ENCODE measurements at places on chromosomes 6 and 20.

DNA sequence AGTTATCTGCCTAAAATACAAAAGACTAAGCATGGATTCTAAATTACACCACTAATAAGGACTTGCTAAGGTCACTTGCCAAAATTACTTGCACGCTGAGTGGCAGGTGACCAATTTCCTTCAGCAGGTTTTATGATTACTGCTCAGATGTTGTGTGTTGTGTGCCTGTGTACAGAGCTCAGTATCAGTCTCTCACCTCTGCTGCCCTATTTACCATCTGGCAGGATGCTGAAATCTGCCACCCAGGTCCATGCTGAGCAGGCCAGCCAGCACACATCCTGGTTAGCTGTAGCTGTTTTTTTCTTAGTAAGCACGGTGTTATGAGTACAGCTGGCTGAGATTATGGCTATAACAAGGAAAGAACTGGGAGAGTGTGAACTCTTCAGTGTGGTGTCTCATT, 34.0 kb downstream of the ELOVL4 start:
- DNase-seq: no peak

DNA sequence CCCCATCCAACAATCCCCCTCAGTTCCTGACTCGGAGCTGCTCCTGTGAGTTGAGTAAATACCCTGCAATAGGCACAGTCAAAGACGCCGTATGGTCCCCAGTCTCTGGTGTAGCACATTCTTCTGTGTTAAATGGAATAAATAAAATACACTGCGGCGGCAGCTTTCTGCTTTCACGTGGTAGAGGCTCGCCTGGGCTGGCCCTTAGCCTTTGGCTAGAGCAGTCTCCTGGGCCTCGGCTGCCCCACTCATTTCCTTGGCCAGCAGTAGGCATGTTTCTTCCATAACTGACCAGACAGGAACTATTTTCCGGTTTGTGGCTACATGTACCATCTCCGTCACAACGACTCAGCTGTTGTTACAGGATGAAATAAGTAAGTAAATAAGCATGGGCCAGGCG, 20.7 kb downstream of the SERPINB6 start:
- no peak for DNase-seq

DNA sequence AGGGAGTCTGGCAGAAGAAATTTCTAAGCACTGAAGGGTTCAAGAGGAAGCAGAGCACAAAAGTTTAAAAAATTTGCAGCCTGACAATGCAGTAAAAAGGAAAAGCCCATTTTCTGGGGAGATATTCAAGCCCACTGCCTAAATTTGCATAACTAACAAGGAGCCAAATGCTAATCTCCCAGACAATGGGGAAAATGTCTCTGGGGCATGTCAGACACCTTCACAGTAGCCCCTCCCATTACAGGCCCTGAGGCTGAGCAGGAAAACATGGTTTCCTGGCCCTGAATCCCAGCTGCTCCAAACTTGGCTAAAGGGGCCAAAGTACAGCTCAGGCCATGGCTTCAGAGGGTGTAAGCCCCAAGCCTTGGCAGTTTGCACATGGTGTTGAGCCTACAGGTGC, 908.5 kb upstream of the MANEA start:
- DNase-seq: no peak

GRCh38 chr6:298233-299103, 6.2 kb downstream of the DUSP22 start:
- DNase-seq: no peak

DNA sequence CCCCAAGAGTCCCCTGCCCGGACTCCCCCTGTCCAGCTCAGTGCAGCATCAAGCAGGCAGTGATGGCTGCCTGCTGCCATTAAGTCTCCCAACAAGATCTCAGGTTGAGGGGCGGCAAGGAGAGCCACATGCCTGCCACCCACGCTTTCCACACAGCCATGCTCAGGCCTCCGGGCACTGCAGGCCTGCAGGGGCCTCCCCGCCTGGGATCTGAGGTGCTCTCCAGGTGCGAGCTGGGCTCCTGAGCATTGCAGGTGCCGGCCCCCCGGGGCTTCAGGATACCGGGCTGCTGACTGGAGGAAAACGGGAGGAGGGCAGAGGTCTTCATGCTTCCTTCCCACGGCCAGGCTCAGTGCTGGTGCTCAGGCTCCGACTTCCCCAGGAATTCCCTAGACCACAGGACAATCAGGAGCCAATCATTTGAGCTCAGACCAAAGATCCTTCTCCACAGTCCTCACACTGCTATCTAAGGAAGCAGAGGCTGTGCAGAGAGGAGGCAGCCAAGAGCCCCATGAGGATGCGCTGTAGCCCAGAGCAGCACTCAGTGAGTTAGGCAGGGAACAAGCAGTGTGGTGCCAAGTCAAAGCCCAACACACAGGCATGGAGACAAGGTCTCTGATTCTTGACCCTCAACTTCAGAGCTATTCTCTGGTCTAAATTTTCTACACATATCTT, 52.7 kb downstream of the PYGB start:
- DNase-seq: no peak

GRCh38 chr6:128421788-128422187, 98.6 kb downstream of the PTPRK start:
- no peak for DNase-seq

DNA sequence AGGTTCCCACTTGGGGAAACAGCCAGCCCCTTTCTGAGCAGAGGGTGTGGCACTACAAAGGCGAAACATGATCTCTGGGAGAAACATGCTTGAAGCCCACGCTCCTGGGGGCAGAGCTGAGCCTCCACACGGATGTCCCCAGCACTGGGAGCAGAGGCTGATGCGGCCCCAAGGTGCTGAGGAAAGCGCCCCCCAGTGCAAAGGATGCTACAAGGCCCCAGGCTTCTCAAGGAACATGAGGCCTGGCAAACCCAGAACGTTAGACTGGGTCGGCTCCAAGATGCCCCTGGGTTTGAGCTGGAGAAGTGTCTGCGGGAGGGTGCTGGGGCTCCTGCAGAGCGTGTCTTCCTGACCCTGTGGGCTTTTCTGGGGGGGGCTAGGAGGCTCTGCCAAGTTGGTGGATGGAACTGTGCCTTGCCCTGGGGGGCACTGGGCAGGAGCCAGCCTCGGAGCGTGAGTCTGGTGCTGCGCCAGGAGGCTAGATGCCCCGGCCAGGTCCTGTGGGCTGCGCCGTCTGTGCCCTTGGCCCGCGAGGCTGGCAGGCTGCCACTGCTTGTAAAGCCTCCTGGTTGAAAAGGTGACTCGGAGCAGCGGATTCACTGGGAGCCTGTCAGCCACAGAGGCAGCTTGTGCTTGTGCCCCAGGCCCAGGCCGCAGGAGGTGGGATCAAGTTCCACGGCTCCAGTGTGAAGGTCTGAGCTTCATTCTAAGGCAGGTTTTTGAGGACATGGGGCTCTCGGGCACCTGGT, 8.1 kb downstream of the SYNJ2 start:
- DNase-seq: no peak

DNA sequence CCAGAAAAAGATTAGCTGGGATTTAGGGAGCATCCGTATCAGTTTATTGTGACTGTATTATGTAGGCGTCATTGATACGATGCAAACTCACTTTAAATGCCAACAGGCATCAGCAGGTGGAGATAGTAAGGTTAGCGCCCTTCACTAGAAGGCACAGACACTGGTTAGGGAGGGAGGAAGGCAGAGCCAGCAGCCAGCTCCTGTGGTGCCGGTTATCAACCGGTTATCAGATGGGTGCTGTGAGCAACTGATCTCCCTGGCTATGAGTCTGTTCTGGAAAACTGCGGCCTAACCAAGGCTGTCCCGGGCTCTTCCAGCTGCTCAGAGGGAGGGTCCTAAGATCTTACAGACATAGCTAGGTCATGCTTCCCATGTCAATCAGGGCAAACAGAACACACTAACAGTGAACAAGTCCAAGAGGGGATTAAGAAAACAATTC, 47.5 kb upstream of the CD93 start:
- DNase-seq: no peak

GRCh38 chr6:29892696-29893095, 49.6 kb upstream of the HLA-A start:
- no peak for DNase-seq

DNA sequence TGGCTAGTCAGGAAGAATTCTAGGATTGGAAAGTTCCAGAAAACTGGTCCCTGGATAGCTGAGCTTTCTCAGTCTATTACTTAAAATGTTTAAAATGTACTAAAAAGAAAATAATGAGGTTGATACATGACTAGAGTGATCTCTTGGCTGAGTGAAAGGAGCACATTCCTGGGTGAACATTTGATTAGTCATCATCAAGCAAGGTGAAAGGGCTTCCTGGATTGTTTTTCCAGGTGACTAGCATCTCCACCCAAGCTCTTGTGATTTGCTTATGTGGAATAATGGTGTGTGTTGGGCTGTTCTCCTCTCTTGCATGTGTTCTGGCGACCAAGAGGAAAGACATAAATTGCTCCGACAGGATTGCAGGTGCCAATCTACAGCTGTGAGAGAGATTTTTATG, 42.9 kb downstream of the PKIB start:
- no peak for DNase-seq

GRCh38 chr6:43468748-43469681, 8.4 kb upstream of the TJAP1 start:
- DNase-seq: no peak

- DNase-seq: no peak
Measured at GRCh38 chr6:25303254-25303653, 24.1 kb downstream of the CARMIL1 start.

DNA sequence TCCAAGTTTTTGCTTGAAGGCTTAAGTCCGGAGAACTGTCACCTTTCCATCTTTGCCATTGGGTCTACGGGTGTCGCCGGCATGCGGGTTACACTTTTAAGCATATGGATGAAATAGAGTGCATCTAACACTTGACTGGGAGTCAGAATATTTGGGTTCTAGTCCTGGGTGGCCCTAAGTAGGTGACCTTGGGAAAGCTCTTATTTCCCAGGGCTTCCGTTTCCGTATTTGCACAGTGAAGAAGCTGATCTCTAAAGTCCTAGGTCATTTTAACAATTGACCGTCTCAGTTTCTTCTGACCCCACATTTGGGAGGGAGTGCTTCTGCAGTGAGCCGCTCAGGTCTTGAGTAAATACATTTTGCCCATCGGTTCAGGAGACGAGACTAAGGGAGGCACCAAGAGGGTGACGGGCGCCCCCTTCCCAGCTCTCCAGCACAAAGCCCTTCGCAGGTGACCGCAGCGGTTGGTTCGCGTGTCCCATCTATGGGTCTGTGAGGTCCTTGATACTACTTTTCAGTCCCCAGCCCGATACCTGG, 651 bp upstream of the BLTP3A start:
- peak; percentile 26 for DNase-seq

GRCh38 chr20:36700438-36700837, 45.5 kb downstream of the NDRG3 start:
- no peak for DNase-seq

GRCh38 chr6:26447257-26447656, 7.0 kb downstream of the BTN3A3 start:
- no peak for DNase-seq

DNA sequence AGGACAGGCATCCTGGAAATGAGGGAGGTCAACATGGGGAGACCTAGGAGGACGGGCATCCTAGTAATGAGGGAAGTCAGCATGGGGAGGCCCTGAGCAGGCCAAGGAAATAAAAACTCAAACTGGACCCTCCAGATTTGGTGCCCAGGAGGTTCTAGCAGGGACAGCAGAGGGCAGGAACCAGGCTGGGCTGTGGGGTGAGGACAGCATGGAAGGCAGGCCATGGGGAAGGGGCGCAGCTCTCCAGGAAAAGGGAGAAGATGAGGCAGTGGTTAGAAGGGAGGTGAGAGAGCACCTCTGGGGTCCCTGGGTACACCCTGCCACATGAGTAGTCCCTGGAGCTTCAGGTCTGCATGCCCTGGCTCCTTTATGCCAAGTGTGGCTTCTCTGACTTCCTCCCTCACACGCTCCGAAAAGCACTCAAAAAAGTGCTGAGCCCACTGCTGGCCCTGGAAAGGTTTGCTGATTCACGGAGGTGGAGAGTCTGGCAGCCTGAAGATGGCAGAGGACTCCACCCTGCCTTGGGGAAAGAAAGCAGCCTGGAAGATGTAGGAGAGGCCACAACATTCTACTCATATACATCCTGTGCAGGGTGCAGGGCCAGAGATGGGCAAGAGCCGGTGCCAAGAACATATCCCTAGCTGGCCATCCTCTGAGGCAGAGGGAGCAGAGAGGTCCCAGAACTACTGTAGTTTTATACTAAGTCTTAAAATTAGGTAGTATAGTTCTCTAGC, 154.9 kb downstream of the MRPL14 start:
- no peak for DNase-seq

DNA sequence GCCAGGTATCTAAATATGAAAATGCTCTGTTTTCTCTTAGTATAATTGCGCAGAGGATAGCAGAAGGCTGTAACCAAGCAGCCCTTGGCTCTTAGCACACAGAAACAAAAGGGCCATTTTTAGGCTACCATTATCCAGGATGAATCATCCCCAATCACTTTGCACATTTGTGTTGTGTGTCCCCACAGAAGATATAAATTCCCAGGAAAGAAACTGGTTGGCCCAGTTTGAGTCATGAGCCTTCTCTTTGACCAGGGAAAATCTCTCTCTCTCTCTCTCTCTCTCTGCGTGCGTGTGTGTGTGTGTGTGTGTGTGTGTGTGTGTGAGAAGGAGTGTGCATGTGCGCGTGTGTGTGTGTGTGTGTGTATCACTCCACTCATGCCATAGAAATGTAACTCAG, 178.5 kb downstream of the FRK start:
- no peak for DNase-seq

- DNase-seq: peak; percentile 16
Measured at GRCh38 chr6:2245877-2246863, 765 bp upstream of the GMDS start.

GRCh38 chr20:59662161-59662560, 57.8 kb downstream of the PHACTR3 start:
- no peak for DNase-seq

DNA sequence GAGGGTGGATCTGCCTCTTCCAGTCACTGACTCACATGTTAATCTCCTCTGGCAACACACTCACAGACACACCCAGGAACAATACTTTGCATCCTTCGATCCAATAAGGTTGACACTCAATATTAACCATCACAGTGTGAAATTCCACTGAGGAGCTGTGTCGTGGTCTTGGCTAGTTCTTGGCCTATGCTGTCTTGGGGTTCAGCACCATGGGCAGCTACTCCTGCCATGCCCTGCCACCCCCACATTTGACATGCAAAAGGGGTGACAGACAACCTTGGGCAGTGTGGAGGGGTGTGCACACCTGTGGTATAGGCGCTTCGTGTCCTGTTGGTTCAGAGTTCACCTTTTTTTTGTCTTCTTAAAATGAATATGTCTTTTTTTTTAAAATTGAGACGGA, 25.8 kb downstream of the ANKRD6 start:
- DNase-seq: no peak

GRCh38 chr6:33668914-33669313, 42.6 kb downstream of the UQCC2 start:
- peak; percentile 50 for DNase-seq
